COLO829 (cell line): ENCODE measurements at places on chromosomes 4 and X.

GRCh38 chrX:132508834-132509233 lies 20.0 kb upstream of the MBNL3 start:
- no peak for DNase-seq

GRCh38 chrX:150100261-150100660 lies 162.0 kb upstream of the EOLA2 start:
- DNase-seq, result no peak

- DNase-seq, result no peak
These were observed 278.0 kb downstream of the ANK2 start for GRCh38 chr4:113327494-113327893.

DNA sequence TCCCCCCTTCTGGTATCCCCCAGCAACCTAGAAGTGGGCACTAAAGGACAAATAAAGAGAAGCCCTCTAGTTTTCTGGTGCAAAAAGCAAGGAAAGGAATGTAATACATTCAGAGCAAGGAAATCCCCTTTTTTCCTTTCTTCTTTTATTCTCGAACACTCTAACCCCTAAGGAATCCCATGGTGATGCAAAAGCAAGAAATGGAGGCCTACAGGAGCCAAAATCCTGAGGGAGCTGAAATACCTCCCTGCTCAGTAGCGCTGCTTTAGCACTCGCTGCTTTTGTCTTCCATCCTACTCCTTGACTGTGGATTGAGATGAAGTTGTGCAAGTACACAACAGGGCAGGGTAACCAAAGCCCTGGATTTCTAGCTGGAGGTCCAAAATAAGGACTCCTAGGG lies 251.0 kb downstream of the PRDM5 start:
- no peak for DNase-seq

GRCh38 chr4:144313370-144313769 lies 172.9 kb upstream of the GYPA start:
- no peak for DNase-seq

GRCh38 chr4:3479358-3480101 lies 16.4 kb downstream of the DOK7 start:
- DNase-seq, result no peak

DNA sequence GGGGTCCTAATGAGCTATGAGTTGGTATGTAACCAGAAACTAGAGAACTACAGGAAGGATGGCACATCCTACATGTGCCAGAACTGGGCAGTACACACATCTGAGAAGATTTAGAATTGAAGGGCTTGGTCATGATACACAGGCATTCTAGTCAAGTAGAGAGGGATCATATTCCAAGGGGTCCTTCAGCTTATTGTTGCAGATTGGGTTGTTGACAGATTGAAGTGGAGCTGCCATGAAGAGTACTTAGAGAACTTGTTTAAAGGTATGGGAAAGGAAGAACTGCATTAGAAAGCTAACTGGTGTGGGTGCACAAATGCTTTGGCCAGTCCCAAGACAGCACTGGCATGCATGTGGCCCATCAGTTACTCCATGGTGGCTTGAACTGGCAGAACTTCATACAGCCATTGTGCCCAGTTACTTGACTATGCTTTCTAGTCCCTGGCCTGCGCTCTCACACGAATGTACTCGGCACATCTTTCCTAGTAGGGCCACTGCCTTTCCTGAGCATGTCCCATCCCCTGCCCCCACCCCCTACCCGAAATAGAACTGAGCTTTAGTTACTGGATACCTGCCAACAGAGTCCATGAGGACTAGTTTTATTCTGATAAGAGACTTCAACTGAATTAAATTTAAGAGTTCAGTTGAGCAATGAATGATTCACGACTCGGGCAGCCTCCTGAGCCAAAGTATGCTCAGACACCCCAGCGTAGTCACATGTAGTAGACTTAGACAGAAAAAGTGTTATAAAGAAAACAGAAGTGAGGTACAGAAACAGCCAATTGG lies 64.0 kb downstream of the CCNG2 start:
- DNase-seq, result no peak

GRCh38 chrX:70054391-70054790 lies 4.7 kb upstream of the AWAT2 start:
- no peak for DNase-seq

DNA sequence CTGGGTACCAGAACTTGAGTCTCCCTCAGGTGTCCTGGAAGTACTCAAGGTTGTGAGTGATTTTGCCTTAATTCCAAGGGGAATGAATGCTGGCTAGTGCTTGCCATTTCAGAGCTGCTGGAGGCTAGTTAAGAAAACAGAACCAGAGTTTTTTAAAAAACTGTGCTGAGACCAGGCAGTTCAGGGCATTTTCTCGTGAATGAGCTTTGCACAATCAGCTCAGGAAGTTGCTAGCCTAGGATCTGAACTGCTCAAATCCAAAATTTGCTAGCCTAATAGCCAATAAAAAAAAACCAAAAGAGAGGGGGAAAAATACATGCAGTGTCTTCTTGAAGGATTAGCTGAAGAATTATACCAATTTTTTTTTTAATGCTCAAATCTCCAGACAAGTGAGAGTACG lies 292.7 kb downstream of the FBXW7 start:
- no peak for DNase-seq

DNA sequence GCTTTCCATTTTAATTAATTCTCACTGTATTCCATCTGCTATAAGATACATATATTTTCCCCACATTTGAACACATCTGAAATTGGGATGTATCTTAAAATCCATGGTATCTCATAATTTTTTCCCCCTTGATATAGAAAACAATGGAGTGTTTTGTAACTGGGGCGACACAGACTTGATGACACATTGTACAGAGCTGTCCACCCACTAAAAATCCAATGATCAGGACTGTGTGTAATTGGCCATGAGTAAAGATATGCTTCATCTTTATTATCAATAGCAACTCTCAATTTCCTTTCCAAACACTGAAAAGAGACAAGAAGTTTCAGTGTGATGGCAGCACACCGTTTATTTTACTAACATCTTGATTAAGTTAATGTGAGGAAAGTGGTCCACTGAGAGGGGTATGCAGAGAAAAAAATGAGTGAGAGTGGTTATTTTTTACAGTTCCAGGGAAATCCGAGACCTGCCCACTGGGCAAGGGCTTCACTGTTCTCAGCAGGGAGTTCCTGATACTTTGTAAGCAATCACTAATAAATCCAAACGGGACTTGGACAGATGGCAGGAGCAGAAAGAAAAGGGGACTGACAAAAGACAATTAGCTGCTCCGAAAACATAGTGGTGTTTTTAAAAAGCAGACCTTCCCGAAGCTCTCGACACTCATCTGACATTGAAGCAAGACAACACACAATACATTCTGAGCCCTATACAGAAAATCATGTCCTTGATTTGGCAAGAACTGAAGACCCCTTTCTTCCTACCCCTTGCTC lies 149.4 kb downstream of the TSPAN5 start:
- no peak for DNase-seq

GRCh38 chr4:41212616-41213203 lies 1.6 kb downstream of the APBB2 start:
- DNase-seq, result no peak

DNA sequence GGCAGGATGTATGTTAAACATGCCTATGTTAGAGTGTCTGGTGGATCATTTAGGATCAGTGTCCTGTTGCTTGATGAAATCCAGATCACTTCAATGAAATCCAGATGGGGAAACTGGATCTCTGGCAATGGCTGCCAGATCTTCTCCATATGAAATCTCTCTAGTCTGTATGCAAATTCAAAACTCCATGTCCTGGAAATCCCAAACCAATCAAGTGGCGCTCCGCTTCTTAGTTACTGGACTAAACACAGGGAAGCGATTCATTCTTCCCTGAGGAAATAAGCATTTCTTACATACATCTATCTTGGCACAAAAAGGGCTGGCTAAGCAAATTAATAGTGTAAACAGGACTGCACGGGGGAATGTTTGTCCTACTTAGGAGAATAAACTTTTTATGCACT lies 94.9 kb downstream of the HDAC8 start:
- no peak for DNase-seq

DNA sequence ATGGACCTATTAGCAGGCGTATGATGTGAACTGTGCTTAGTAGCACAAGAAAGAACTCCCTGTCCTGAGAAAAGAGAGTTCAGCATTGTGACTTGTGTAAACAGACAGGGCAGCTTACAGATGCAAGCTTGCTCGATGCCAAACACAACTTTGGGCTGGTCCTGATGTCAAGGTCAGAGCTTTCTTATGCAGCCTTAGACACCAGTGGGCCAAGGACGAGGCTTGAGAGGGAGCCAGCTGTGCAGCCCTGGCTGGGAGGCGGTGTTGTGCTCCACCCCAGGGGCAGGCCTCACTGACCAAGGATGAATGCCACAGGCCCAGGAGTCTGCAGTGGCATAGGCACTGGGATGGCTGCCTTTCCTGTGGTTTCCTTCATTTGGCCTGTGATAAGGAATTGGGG lies 35.4 kb downstream of the JADE1 start:
- no peak for DNase-seq

DNA sequence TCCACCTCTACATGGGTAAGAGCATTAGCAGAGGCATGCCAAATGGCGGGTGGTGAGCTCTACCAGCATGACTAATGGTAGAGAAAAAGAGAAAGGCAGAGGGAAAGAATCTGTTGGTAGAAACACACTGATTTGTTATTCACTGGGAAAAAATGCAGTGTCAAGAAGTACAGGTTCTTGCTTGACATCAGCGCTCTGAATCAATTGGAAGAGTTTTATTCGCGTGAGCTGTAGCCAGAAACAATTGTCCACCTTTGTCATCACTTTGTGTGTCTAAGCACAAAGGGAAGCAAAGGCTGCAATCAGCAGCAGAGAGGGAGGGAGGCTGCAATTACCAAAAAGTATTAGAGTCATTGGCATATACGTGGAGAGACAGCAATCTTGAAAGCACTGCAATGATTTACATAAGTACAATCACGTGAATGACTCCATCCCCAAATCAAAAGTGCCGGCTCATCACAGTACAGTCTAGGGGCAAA lies 67.7 kb upstream of the HS3ST1 start:
- DNase-seq, result peak; percentile 6

GRCh38 chr4:42320822-42321388 lies 76.4 kb upstream of the SHISA3 start:
- no peak for DNase-seq

DNA sequence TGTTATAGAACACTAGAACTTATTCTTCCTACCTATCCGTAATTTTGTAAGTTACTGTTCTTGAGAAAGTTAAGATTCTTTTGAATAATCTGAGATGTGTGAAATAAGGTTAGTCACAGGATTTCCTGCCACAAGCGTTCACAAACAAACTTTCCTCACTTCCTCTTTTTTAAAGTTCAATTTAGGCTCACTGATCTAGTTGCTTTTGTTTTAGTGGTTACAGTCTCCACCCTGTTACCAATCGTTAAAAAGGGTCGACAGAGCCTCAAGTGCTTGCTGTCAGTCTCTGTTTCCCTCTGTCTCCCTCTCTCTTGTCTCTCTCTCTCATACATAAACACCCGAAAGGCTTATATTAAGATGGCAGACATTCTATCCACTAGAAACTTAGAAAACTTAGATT lies 35.9 kb upstream of the STK26 start:
- no peak for DNase-seq

DNA sequence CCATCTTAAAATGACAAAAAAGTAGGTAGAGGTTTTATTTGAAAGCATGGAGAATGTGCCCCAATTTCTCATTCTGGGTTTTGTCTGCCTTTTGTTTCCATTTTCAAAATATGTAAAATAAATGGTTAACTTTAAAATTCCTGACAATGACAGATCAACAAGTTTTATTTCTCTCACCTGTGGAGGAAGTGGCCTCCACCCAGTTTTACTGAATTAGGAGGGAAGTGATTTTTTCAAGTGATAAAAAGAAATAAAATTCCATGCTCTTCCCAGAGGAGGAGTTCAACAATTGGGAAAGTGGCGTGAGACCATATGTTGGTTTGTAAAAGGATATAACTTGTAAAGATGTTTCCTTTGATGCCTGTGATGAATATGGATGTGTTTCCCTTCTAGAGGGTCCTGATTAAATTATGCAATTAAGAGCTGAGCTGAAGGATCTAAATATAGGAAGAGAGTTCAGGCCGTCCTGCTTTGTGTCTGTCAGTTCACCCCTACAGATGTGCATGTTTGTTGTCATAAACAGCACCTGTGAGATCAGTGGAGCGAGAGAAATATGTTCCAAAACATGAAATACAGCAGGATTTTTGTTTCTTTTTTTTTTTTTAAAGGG lies 19.5 kb downstream of the SMAD1 start:
- no peak for DNase-seq

- no peak for DNase-seq
These were observed 688.7 kb downstream of the IL1RAPL1 start for GRCh38 chrX:29275928-29276327.

- DNase-seq, result no peak
These were observed 481.4 kb downstream of the GBA3 start for GRCh38 chr4:23174179-23174578.

GRCh38 chr4:88613417-88613875 lies 21.2 kb downstream of the HERC3 start:
- DNase-seq, result no peak

DNA sequence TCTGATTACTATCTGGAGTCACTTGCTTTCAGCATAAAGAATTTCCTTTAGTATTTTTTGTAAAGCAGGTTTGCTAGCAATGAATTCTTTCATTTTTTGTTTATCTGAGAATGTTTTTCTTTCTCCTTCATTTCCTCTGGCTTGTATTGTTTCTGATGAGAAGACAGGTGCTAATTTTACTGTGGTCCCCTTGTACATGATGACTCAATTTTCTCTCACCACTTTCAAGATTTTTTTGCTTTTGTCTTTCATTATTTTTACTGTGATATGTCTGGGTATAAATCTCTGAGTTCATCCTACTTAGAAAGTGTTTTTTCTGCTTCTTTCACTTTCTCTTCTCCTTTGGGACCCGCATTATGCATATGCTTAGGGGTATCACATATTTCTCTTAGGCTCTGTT lies 62.6 kb downstream of the PKD2 start:
- DNase-seq, result no peak
